ENCODE measurements at places on chromosomes 6 and 20.

DNA sequence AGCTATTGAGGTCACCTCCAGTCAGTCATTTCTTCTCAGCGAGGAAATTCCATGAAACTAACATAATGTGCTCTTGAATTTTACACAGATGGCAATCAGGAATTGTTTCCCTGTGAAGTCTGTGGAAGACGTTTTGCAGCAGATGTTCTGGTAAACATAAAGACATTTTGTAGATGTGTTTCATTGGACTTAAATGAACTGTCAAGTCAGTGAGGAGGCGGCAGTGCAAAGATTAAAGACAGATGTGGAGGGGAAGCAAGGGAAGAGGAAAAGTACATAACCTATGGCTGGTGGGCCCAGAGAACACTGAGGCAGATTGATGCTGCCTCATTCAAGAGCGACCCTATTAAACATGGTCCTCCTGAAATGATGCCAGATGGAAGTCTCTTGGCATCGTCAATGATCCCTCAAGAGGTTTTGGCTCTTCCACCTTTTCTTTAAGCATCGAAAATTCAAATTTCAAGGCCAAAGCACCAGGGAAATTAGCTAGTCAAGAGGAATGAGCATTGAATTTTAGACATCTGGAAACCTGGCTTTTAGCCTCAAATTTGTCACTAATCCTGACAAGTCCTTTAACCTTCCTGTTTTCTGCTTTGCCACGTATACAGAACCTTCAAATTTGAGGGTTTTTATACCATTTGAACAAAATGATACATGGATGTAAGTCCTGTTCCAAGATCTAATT, 20.1 kb downstream of the ZC2HC1B start:
- no peak for DNase-seq

GRCh38 chr20:2612073-2612472, 40.4 kb upstream of the NOP56 start:
- no peak for DNase-seq

- DNase-seq: no peak
These were observed 3.6 kb upstream of the NUP153 start for GRCh38 chr6:17710331-17710730.

DNA sequence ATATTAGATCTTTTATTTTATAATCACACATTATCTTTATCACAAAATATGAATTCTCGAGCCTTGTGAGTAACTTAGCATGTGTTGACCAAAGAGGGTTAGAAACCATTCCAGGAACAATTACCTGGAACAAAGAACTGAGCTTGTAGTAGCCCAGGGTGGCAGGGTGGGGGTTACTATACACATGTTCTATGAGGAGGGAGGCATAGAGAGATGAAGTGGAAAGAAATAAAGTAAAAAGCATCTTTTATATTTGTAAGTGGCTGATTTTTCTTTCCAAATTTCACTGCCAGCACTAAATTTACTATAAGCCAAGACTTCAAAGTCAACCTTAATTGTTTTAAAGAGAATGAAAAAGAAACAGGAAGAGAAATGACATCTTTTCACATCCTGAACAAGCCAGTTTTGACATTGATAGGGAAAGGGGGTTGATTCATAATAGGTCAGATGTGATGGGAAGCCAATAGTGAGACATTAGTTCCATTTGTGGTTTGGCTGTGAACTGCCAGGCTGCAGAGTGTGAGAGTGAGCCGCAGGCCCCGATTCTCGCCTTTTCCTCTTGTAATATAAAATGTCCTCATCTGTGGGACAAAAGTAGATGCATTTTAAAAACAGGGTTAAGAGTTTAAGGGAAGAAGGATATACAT, 52.7 kb upstream of the MYB start:
- DNase-seq: no peak

DNA sequence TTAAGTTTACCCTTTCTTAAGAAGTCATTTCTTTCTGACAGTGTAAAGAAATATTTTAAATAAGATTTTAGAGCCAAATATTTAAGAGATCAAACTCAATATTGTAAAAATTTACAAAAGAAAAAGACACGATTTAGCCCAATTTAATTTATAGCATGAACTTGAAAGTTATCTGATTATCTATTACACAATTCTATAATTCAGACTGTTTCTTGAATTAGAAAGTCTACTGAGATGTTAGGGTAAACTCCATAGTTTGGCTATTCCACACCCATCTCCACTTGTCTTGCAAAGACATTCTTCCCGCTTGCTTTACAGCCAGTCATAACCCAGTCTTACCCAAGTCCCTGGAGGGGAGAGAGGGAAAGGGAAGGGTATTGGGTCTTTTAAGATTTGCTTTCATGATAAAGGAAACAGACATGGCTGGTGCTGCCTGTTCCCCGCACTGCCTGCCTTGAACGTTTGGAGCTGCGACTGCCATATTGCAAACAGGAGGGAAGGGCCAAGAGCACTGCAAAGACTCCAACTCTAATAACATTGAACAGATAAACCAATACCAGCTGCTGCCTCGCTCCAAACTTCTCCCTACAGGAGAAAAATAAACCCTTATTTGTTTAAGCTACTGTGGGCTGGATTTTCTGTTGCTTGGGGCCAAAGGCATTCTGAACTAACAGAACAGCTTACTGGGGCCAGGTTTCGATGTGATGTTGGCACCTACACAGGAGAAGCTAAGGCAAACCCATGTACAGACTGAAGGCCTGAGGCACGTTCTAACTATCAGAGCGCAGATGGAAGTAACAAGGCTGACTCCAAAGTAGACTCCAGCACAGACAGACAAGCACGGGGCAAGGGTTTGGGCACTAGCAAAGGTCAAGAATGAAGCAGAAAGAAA, 552.3 kb upstream of the JARID2 start:
- no peak for DNase-seq

DNA sequence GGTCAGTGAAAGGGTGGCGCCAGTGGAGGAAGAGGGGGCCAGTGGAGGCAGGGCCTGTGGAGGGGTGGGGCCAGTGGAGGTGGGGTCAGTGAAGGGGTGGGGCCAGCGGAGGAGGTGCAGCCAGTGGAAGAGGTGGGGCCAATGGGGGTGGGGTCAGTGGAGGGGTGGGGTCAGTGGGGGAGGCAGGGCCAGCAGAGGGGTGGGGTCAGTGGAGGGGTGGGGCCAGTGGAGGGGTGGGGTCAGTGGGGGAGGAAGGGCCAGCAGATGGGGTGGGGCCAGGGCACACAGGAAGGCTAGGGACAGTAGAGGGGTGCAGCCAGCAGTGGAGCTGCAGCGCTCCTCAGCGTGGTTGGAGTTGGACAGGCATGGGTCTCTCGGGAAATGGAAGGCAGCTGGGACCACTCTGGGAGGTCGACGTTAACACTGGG, 18.7 kb downstream of the ADRM1 start:
- DNase-seq: no peak
